ENCODE measurements at places on chromosomes 16 and 17.

DNA sequence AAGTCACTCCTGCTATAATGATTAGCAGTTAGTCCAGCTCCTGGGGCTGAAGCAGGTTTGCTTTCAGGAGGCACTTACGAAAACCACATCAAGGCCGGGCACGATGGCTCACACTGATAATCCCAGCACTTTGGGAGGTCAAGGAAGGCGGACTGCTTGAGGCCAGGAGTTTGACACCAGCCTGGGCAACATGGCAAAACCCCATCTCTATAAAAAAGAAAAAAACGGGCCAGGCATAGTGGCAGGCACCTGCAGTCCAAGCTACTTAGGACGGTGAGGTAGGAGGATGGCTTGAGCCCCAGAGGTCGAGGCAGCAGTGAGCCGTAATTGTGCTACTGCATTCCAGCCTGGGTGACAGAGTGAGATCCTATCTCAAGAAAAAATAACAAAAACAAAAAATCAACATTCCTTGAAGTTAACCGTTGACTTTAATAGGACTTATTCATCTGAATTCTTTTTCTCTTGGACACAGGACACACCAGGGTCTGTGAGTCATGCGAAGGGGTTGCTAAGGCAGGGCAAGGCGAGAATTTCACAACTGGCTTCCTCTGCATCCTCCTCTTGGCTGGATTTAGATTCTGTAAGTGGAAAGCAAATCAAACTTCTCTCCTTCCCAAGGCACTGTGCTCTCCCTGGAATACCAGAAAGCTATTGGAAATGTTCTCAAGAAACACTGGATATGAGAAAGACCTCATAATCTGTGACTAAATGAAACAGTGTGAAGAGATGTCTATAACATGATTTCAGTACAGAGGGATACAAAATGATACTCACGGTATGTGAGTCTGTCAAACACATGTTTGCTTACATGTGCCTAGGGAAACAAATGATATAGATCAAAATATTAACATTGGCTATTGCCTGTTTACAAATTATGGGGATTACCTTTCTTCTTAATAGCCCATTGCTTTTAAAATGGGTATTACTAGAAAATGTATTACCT lies 99.5 kb downstream of the SYCE1L start:
- DNase-seq = no peak

GRCh38 chr17:57544401-57544800 lies 200.7 kb downstream of the CCDC182 start:
- no peak for DNase-seq

GRCh38 chr16:1282324-1282973 lies 26.6 kb downstream of the TPSD1 start:
- no peak for DNase-seq

DNA sequence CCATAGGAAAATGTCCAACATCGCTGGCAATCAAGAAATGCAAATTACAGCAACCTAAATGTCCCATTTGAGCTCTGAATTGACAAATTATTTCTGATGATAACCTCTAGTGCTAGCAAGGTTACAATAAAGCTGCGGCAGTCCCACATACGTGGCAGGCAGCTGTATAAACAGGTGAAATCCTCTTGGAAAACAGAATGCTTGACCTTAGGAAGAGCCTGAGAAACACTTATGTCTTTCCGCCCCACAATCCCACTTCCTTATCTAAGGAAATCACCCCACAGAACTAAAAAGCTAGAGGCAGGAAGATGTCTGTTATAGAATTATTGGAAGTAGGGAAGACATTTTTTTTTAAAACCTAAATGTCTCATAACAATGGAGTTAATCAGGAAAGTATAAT lies 154.3 kb downstream of the KATNIP start:
- no peak for DNase-seq

- DNase-seq = peak; percentile 80
Measured at GRCh38 chr17:75113798-75114551, 4.2 kb downstream of the ARMC7 start.

DNA sequence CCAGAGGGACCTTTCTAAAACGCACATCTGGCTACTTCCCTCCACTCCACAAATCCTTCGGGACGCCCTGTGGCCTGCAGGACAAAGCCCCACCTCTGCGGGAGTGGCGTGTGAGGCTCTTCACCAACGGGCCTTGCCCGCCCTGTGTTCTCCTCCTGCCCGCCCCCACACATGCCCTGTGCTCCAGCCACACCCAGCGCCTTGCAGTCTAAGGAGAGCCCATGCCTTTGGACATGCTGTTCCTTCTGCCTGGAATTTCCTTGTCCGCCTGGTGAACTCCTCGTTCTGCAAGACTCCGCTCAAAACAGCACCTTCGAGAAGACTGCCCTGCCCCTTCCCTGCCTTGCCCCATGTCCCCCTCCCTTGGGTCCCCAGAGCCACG lies 7.4 kb downstream of the ELOB start:
- no peak for DNase-seq

DNA sequence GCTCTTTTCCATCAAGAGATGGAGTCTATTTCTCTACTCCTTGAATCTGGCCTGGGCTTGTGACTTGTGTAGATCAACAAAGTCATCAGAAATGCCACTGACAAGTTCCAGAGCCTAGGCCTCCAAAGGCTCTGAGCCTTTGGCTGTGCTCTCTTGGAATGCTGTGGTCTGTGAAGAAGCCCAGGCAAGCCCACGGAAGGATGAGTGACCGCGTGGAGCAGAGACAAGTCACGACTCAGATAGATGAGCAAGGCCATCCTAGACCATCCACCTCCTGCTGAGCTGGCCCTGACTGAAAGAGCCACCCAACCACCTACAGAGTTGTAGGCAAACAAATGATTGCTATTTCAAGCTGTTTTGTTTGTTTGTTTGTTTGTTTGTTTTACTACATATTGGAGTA lies 11.6 kb upstream of the ICAM2 start:
- DNase-seq = no peak

- peak; percentile 27 for DNase-seq
Measured at GRCh38 chr17:65742403-65743307, 181.2 kb upstream of the AXIN2 start.

GRCh38 chr17:80024206-80024972 lies 11.3 kb downstream of the TBC1D16 start:
- no peak for DNase-seq

- no peak for DNase-seq
Measured at GRCh38 chr17:6686026-6686425, 27.1 kb downstream of the SLC13A5 start.

GRCh38 chr17:4208238-4208637 lies 55.5 kb downstream of the ANKFY1 start:
- DNase-seq = no peak

- DNase-seq = no peak
Measured at GRCh38 chr16:81558077-81558443, 113.5 kb downstream of the CMIP start.

DNA sequence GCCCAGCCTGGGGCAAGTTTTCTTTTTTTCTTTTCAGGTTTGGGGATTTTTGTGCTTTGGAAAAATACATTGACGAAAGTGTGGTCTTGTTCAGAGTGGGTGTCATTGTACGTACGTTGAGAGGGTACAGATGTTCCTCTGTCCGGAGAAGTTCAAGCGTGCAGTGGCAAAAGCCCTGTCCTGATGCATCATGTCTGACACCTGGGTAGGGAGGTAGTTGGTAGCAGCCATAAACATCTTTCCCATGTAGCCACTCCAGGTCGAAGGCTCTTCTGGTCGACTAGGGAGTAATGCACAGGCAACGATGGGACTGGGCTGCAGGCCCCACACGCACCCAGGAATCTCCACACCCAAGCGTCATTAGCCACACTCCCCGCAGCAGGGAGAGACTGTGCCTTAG lies 27.4 kb downstream of the WIPI1 start:
- DNase-seq = no peak

GRCh38 chr17:11391134-11391533 lies 150.1 kb downstream of the SHISA6 start:
- DNase-seq = no peak

GRCh38 chr17:5883775-5884665 lies 186.2 kb upstream of the WSCD1 start:
- no peak for DNase-seq

DNA sequence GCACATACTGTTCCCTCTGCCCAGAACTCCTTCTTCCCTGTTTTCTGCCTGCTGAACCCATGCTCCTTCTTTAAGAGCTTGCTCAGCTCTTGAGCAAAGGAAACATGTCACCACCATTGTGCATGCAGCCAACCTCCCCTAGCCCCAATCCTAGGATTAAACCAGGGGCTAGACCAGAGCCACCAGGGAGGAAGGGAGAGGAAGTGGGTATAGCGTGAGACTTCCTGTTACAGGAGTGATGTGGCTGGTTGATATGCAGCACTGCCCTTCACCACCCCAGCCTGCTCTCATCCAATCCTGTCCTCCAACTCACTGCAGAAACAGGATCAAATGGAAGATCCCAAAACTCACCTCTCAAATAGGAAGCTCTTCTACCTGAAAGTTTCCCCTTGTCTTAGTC lies 67.1 kb upstream of the CDH5 start:
- no peak for DNase-seq

DNA sequence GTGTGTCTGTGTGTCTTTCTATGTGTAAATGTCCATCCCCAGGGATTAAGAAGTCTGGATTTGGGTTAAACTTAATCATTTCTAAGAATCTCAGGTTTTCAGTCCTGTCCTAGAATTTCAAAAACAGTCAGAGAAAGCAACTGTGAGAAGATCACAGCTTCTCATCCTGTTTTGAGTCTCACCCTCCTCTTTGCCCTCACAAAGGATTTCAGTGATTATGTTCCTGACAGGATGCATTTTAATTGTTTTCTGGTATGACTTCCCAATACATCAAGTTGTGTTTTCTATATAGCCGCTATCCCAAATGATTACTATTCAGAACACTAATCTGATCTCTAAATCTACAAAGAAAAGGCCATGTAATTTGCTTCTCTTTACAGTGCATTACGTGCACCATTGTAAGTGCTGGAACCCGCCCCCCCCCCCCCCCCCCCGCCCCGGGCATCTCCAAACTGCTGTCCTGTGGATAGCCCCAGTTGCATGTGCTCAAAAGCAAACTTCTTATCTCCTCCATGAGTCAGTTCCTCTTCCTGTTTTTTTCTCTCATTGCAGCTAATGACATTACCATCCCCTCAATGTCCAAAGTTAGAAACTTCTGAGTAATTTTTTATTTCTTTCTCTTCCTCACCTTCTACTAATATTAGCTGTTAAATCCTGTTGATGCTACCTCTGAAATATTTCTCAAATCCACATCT lies 73.9 kb downstream of the CDH13 start:
- no peak for DNase-seq

- no peak for DNase-seq
Measured at GRCh38 chr17:4986403-4986802, 1.1 kb downstream of the CAMTA2 start.

- no peak for DNase-seq
Measured at GRCh38 chr16:2970563-2970962, 1.4 kb downstream of the PAQR4 start.

DNA sequence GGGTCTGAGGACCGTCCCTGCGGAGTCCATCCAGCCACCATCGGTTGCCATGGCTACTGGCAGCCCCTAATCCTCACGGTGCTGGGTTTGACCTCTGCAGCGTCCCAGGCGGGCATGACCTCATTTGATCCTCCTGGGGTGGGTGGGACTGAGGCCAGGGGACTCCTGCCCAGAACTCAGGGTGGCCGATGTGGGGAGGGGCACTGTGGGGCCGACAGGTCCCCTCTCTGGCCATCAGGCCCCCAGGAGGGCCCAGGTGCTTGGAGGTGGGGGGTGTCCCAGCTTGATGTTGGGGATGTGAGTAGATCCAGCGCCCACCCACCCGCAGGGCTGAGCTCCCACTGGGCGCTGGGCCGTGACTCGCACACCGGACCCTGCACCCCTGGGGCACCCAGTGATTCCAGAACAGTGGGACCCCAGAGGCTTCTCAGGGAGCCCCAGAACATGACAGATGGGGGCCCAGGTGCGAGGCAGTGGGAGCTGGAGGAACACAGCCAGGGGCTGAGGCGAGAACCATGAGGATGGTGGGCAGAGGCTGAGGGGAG lies 1.6 kb upstream of the SSTR5 start:
- no peak for DNase-seq

DNA sequence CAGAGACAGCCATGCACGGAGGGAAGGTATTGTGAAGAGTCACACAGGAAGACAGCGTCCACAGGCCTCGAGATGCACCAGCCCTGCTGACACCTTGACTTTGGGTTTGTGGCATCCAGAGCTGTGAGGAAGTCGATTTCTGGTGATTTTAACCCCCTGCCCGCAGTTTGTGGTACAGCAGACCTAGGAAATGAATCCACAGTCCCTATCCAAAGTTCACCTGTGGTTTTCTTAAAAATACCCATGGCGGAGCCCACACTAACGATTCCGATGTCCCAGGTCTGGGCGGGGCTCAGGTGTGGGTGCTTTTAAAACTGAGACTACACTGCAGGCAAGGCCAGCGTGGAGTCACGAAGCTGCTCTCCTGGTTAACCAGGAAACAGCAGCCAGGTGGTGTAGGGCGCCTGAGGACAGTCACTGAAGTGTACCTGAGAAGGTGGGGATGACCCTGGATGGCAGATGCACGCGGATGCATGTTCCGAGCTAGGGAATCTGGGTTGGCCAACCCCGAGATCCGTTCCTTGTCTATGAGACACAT lies 14.4 kb upstream of the MEAK7 start:
- DNase-seq = no peak

DNA sequence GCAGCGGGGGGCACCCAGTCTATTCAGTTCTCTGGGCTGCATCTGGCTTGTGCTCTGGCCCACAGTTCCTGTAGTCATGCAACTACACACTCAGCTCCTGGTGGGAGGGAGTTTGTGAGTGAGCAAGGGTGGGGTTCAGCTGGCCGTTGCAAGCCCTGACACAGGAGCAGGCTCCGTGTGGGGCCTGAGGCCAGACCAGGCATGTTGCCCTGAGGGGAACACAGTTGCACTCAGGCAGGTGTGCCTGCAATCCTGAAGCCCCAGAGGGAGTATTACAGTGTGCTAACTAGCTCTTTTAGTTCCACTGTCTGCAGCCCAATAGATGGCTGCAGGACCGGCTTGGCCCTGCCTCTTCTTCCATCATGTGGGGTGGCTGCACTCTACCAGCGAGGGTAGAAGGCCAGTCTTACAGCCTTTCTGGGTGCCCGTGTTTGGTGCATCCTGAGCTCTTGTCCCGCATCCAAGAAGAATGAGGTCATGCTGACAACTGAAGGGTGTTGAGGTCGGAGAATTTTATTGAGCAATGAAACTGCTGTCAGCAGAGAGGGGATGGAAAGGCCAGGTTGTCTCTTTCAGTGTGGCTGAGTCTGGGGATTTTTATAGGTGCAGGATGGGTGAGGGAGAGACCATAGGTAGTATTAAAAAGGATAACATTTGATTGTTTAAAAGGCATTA lies 49.9 kb upstream of the ELAC2 start:
- DNase-seq = no peak

- no peak for DNase-seq
Measured at GRCh38 chr16:86565181-86565631, 1.4 kb upstream of the FOXC2 start.

Data from foreskin melanocyte (primary cell).